ENCODE measurements at places on chromosomes 13 and 19. TPM values are rescaled to one million over a fixed set of nuclear protein-coding genes. Genes with fewer than 3 reads are reported as not detected.

Gene SYCN
- total RNA-seq, result not detected

Gene TPTE2
- total RNA-seq, result not detected

Gene IGFL3
- total RNA-seq, result not detected

Gene ATXN8OS
- not detected for total RNA-seq

GRCh38 chr19:2180881-2181632, 17.3 kb downstream of the DOT1L start:
- H3K36me3 ChIP-seq, result peaks cover 27% of the 10 kb centered on the region
- no peak overlapping the region for H3K27ac ChIP-seq
- H3K4me3 ChIP-seq, result no peak overlapping the region
- peaks cover 14% of the 10 kb centered on the region for H3K4me1 ChIP-seq

DNA sequence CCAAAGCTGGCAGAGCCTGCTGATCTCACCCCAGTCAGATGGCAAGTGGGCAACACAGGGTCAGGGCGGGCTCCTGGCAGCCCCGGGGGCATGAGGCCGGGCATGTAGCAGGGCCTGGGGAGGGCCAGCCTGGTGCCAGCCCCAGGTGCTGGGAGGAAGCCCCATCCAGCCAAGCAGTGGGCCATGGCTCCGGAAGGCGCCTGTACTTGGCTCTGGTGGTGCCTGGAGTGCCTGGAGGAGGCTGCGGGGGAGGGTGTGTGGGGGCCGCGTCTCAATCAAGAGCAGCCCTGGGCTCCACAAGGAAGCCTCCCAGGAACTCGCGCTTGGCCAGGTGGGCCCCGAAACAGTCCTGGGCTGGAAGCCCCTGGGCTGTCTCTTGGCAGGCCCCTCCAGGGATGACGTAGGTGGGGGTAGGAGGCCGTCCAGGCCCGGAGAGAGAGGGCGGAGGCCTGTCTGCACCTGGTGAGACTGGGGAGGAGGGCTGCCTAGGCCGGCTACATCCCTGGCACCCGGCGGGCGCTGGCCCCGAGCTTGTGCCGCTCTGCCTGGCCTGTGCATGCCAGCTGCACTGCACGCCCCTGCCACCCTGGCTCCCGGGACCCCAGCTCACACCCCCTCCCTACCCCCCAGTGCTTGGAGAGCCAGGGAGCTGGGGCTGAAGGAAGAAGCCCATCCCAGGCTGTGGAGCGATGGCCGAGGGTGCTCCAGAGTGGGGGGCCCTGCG, 45.9 kb downstream of the COMP start:
- no peaks in the 10 kb centered on the region for H3K4me1 ChIP-seq
- no peaks in the 10 kb centered on the region for H3K27me3 ChIP-seq
- no peak for DNase-seq
- no peaks in the 10 kb centered on the region for H3K36me3 ChIP-seq
- no peak overlapping the region for H3K27ac ChIP-seq
- no peak overlapping the region for H3K4me3 ChIP-seq

DNA sequence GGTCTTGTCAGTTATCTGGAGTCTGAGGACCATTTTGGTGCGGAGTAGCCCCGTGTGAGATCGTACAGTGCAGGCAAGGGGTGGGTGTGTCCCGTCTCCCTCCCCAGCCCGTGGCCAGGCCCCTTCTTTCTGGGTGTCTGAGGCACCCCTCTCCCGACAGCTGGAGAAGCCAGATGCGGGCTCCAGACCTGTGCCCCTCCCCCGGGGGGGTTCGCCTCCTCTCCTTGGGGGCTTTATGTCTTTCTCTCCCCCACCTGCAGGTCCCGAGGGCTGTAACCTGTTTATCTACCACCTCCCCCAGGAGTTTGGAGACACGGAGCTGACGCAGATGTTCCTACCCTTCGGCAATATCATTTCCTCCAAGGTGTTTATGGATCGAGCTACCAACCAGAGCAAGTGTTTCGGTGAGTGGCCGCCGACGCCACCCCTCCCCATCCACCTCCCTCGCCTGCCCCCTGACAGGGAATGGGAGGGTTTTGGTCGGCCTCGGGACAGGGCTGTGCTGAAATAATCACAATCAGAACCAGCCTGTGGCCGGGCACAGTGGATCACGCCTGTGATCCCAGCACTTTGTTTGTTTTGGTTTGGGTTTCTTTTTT, 65.6 kb downstream of the CELF5 start:
- H3K4me3 ChIP-seq, result no peak overlapping the region
- H3K4me1 ChIP-seq, result peaks cover 6% of the 10 kb centered on the region
- H3K36me3 ChIP-seq, result no peaks in the 10 kb centered on the region
- H3K27me3 ChIP-seq, result peaks cover 10% of the 10 kb centered on the region
- H3K27ac ChIP-seq, result no peak overlapping the region

DNA sequence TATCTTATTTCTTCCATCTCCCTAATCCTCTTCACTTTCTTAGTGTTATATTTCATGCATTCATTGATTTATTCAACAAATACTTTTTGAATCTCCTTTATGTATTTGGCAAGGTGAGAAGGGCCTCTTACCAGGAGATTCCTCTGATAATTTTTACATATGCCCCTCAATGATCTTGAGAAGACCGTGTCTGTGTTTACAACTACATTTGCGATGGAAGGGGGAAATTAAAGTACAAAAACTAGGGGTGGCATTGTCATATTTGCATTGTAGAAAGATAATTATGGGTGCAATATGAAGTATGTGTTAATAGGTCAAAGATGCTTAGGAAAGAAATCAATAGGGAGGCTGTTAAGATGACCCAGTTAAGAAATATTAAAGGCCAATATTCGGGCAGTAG, 1108.4 kb upstream of the MIR17HG start:
- no peaks in the 10 kb centered on the region for H3K27me3 ChIP-seq
- H3K4me1 ChIP-seq, result no peaks in the 10 kb centered on the region
- no peak overlapping the region for H3K27ac ChIP-seq
- H3K4me3 ChIP-seq, result no peak overlapping the region
- DNase-seq, result no peak

DNA sequence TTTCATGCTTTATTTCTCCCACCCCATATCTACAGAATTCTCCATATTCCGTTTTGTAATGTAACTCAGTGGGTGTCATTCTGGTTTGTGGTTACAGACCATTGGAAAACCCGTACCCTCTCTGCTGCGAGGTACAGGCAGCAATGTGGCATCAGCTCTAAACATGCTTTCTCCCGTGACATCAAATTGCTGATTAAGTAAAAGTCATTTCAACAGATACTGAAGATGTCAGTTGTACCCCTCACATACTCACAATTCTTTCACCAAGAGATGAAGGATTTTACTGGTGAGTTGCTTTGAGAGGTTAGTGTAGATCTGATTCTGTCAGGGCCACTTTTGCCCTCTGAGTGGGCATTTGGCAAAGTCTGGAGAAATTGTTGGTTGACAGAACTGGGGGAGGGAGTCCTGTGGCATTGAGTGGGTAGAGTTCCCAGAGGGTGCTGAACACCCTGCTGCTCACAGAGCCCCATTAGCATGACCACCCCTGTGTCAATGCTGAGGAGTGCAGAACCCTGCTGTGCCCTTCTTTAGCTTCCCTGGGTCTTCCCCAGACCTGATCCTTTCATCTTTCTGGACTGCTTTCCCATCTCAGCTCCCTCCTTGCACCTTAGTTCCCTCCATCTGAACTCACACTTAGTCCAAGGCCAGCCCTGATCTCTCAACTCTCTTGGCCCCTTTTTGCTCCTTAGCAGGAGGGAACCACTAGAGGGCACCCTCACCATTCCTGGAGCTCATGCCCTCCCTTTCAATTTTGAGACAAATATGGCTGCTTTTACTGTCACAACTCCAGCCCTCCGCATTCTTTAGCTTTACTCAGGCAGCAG, 39.9 kb upstream of the CEACAM8 start:
- H3K4me1 ChIP-seq, result no peaks in the 10 kb centered on the region
- H3K27me3 ChIP-seq, result peaks cover 13% of the 10 kb centered on the region
- H3K4me3 ChIP-seq, result no peak overlapping the region
- DNase-seq, result peak; percentile 32
- no peak overlapping the region for H3K27ac ChIP-seq

GRCh38 chr13:36883824-36884223, 36.2 kb downstream of the SMAD9 start:
- no peak overlapping the region for H3K27ac ChIP-seq
- no peaks in the 10 kb centered on the region for H3K36me3 ChIP-seq
- H3K27me3 ChIP-seq, result no peaks in the 10 kb centered on the region
- DNase-seq, result no peak

GRCh38 chr13:23805821-23806220, 83.4 kb downstream of the MIPEP start:
- no peaks in the 10 kb centered on the region for H3K27me3 ChIP-seq
- peaks cover 46% of the 10 kb centered on the region for H3K4me1 ChIP-seq
- no peak overlapping the region for H3K4me3 ChIP-seq
- no peak for DNase-seq
- no peaks in the 10 kb centered on the region for H3K36me3 ChIP-seq

- H3K27me3 ChIP-seq, result no peaks in the 10 kb centered on the region
- no peak for DNase-seq
- no peaks in the 10 kb centered on the region for H3K36me3 ChIP-seq
- H3K27ac ChIP-seq, result no peak overlapping the region
These were observed 33.5 kb downstream of the CYSLTR2 start for GRCh38 chr13:48687249-48687648.

DNA sequence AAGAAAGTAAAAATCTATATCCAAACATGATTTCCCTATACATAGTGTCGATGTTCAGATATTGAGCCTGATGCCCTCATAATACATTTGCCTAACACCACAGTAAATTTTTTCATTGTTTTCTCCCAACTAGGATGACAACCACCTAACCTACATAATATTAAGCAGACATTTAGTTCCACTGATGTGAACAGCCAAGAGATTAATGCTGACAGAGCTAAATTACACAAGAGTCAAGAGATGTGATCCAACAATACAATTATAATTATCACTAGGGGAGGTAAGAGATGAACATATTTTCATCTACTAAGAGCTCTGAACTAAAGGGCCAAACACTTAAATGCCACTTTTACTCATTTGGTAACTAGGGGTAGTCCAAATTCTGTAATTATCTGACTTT, 145.9 kb downstream of the DACH1 start:
- H3K4me1 ChIP-seq, result no peaks in the 10 kb centered on the region
- no peak overlapping the region for H3K4me3 ChIP-seq
- no peaks in the 10 kb centered on the region for H3K36me3 ChIP-seq
- no peak overlapping the region for H3K27ac ChIP-seq
- no peak for DNase-seq

- H3K4me3 ChIP-seq, result no peak overlapping the region
- DNase-seq, result no peak
- H3K36me3 ChIP-seq, result no peaks in the 10 kb centered on the region
- no peak overlapping the region for H3K27ac ChIP-seq
These were observed 13.3 kb downstream of the C3 start for GRCh38 chr19:6707011-6707657.

DNA sequence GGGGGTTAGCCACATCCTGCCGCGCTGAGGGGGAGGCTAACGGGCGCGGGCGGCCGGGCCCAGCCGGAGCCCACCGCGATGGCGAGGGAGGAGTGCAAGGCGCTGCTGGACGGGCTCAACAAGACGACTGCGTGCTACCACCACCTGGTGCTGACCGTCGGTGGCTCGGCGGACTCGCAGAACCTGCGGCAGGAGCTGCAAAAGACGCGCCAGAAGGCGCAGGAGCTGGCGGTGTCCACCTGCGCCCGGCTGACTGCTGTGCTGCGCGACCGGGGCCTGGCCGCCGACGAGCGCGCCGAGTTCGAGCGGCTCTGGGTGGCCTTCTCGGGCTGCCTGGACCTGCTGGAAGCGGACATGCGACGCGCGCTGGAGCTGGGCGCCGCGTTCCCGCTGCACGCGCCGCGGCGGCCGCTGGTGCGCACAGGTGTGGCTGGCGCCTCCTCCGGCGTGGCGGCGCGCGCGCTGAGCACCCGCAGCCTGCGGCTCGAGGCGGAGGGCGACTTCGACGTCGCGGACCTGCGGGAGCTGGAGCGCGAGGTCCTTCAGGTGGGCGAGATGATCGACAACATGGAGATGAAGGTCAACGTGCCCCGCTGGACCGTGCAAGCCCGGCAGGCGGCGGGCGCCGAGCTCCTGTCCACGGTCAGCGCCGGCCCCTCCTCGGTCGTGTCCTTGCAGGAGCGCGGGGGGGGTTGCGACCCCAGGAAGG, 692 bp downstream of the RGS9BP start:
- H3K27me3 ChIP-seq, result peaks cover 30% of the 10 kb centered on the region
- peak; percentile 72 for DNase-seq
- H3K27ac ChIP-seq, result no peak overlapping the region
- peaks cover 25% of the 10 kb centered on the region for H3K4me1 ChIP-seq
- H3K36me3 ChIP-seq, result no peaks in the 10 kb centered on the region

GRCh38 chr13:62119739-62120700, 704.4 kb upstream of the PCDH20 start:
- no peak overlapping the region for H3K27ac ChIP-seq
- no peaks in the 10 kb centered on the region for H3K27me3 ChIP-seq

GRCh38 chr13:38417727-38418126, 68.1 kb downstream of the UFM1 start:
- no peaks in the 10 kb centered on the region for H3K27me3 ChIP-seq
- H3K36me3 ChIP-seq, result no peaks in the 10 kb centered on the region
- H3K4me3 ChIP-seq, result no peak overlapping the region
- peaks cover 5% of the 10 kb centered on the region for H3K4me1 ChIP-seq
- DNase-seq, result peak; percentile 4
